Suprapubic skin (tissue), 4 donors: ENCODE measurements at places on chromosomes 11 and 22.
A peak's percentile ranks its signal among the peaks of the same experiment; 100 is the strongest.

DNA sequence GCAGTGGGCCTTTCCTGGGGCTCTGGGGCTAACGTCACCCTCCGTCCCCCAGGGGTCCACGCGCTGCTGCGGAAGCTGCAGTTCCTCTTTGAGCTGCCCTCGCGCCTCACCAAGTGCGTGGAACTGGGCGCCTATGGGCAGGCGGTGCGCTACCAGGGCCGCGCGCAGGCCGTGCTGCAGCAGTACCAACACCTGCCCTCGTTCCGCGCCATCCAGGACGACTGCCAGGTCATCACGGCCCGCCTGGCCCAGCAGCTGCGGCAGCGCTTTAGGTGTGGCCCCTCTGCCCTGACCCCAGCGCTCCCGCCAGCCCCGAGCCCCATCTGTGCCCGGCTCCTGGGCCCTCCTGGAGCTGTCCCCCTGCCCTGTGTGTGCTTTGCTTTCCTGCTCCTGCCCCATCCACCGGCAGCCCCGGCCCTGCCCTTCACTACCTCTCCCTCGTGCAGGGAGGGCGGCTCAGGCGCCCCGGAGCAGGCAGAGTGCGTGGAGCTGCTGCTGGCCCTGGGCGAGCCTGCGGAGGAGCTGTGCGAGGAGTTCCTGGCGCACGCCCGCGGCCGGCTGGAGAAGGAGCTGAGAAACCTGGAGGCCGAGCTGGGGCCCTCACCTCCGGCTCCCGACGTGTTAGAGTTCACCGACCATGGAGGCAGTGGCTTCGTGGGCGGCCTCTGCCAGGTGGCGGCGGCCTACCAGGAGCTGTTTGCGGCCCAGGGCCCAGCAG lies 3.8 kb upstream of the TM7SF2 start:
- no peak for DNase-seq

DNA sequence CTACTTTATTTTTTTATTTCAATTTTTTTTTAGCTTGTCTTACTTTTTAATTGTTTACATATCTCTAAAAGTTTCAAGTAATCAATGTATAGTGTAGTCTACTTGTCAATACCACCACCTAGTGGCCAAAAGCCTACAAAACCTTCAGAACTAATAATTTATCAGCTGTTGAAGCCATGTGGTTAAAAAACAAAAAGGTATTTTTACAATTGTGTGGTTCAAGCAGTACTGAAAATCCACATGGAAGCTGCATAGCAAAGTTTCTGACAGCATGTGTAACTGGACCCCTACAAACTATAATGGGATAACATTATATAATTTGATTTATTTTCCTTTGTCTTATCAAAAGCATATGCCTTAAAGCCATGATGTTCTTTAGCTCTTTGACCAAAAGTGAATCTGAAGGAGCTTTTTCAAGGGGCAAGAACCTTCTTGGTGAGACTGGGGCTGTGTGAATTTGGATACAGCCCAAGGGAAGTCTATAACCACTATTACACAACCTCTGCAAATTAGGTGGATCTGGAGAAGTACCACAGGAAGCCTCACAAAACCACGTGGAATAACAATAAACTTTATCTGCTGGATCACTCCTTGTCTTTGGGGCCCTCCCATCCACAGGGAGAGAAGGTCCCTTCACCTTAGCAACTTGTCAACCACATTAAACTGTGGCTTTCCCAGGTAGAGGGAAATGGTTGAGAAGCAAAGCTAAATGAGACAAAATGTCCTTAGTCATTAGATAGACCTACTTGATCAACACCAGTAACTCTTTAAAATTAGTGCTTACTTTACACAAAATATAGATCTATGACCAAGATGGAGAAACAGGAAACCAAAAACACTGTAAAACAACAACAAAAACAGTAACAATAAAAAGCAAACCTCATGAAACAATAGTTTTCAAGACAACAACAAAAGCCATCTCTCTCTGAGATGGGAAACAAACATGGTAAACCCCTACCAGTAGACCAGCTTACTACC lies 9.9 kb downstream of the NARS2 start:
- no peak for DNase-seq

- no peak for DNase-seq
Measured at GRCh38 chr22:37020192-37020479, 594 bp downstream of the MPST start.

GRCh38 chr11:20068691-20069090 lies 91.6 kb downstream of the DBX1 start:
- no peak for DNase-seq

GRCh38 chr11:74694136-74694930 lies 36.9 kb downstream of the CHRDL2 start:
- no peak for DNase-seq

GRCh38 chr11:13278609-13279486 lies 1.3 kb downstream of the BMAL1 start:
- no peak for DNase-seq

DNA sequence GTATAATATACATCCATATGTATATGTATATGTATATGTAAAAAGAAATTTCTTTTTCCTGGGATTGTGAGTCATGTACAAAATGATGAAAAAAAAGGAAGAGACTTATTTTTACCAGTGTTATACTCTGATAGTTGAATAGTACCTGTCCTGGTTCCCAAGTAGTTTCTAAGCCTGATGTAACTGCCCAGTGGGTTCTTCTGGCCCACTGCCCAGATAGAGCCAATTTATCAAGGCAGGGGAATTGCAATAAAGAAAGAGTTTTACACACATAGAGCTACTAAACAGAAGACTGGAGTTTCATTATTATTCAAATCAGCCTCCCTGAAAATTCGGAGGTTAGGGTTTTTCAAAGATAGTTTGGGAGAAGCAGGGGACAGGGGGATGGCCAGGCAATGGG lies 29.1 kb upstream of the NARS2 start:
- no peak for DNase-seq

DNA sequence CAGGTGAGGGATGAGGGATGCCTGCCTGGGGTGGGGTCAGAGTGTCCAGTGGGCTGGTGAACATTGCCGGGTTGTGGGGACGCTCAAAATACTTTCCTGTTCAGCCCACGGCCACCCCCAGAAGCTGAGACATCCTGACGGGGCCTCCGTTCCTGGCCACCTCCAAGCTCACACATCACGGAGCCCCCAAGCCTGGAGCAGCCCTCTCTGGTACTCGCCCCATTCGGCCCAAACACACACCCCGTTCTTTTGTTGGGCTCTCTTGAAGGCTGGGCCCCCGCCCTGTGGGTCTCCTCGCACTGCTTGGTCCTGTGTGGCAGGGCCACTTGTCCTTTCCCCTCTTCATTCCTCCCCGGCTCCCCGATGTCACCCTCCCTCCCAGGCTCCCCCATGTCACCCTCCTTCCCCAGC lies 442.6 kb downstream of the TBC1D22A start:
- DNase-seq: peak; percentile 49

DNA sequence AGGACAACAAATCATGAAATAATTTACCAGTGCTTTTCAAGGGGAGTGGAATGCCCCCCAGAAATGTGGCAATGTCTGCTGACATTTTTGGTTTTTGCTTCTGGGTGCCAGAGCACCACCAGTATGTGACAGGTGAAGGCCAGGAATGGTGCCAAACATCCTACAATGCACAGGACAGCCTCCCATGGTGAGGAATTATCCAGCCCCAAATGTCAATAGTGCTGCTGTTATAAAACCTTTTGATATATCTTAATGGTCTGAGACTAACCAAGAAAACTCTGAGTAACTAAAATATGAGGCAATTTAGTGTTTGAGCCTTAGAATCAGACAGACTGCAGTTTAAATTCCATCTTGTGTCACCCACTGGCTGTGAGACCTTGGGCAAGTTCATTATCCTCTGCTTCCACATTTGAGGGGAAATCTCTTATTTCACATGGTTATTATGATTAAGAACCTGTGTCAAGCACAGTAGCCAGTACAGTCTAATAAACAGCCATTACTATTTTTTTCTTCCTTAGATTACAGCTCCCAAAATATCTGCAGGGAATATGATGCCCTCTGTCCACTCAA lies 69.5 kb downstream of the AMBRA1 start:
- DNase-seq: no peak

GRCh38 chr22:49295465-49295743 lies 532.3 kb downstream of the BRD1 start:
- no peak for DNase-seq

GRCh38 chr22:49803134-49803533 lies 24.5 kb downstream of the BRD1 start:
- no peak for DNase-seq

DNA sequence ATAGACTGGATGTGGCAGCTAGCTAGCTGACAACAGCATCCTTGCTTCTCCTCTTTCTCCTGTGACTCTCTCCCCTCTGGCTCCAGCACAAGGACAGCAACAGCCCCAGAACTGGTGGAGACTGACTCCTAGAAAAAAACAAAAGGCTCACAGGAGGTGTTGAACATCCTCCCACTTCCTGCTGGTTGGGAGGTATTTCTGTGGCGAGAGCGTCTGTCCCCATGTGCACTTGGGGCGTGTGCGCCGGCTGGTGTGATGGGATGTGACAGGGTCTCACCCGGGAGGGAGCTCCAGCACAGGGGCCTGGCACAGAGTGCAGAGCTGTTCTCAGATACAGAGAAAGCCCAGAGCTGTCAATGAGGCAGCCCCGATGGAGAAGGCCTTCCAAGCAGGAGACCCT lies 107.2 kb upstream of the E2F8 start:
- DNase-seq: no peak

DNA sequence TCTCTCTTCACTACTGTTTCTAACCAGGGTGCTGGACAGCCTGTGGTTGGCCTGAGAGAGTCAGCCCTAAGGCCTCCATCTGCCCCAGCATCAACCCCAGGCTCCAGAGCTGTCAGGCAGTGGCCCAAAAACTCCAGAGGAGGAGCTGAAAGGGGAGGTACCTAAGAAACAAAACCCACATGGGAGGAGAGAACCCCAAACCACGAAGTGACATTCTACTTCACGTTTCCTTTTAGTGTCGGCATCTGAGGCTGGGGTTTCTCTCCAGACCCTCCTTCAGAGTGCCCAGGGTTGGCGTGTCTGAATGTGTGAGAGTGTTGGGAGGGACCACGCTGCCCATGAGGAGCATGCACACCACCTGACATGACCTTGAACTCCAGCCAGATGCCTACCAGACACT lies 69.8 kb upstream of the NNMT start:
- no peak for DNase-seq

DNA sequence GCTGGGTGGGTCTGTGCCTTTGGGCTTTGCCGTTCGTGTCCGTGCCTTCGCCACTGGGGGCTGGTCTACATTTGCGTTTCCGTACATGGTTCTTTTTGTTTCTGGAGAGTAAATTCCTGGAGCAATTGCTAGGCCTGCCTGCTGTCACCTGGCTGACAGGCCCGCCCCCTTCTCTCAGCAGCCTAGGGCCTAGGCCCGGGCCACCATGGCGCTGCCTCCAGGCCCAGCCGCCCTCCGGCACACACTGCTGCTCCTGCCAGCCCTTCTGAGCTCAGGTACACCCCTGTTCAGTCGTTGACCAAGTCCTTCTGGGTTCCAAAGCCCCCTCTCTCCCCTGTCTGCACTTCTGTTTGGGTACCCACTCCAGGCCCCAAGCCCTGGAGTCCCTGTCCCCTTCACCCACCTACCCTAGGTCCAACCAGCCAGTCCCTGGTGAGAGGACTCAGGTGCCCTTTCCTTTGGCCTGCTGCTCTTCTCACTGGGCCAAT lies 649 bp downstream of the TMEM25 start:
- DNase-seq: no peak

DNA sequence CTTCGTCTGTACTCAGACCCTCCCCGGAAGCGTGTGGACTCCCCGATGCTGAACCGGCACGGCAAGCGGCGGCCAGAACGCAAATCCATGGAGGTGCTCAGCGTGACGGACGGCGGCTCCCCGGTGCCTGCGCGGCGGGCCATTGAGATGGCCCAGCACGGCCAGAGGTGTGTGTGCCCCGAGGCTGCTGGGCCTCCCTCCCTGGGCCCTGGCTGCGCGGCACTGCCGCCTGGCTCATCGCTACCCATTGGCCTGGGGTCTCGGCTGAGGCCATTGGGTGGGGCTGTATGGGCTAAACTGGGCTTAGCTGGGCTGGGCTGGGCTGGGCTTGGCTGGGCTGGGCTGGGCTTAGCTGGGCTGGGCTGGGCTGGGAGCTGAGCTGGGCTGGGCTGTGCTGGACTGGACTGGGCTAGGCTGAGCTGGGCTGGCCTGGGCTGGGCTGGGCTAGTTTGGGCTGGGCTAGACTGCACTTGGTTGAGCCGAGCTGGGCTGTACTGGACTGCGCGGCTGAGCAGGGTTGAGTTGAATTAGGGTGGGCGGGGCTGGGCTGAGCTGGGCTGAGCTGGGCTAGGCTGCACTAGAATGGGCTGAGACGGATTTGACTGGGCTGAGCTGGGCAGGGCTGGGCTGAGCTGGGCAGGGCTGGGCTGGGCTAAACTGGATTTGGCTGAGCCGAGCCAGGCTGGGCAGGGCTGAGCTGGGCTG lies 40.7 kb downstream of the MOB2 start:
- no peak for DNase-seq

- no peak for DNase-seq
Measured at GRCh38 chr11:41659985-41660384, 200.5 kb upstream of the LRRC4C start.

DNA sequence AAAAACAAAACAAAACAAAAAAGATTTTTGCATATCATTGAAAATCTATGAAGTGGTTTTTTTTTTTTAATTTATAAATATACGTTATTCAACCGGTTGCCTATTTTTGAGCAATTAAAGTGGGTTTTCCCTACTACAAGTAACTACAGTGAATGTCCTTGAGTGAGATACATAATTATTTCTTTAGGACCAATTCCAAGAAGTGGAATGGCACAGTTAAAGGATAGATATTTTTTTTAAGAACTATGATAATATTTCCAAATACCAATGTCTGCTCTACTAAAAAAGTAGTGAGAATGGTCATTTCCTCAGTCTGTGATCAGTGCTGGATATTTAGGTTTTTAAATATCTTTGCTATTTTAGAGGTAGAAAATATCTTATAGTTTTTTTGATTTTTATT lies 118.8 kb downstream of the TEAD1 start:
- DNase-seq: no peak
